ENCODE measurements at places on chromosomes 7 and 10.

- no peak for DNase-seq
These were observed 31.7 kb downstream of the PODXL start for GRCh38 chr7:131524703-131525102.

DNA sequence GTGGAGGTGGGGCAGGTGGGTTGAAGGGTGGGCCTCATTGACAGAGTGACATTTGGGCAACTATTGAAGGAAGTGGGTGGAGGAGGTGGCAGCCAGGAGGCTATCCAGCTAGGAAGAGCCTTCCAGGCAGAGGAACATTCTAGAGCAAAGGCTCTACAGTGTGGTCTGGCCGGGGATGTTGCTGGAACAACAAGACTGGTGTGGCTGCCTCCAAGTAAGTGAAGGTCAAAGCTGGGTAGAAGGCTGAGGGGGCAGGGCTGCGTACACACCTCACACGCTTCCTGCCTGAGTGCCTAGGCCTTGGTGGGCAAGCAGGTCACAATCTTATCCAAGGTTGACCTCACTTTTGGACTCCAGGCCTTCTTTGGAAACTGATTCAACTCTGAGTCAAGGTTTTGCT, 6.6 kb downstream of the CPA1 start:
- DNase-seq, result no peak

DNA sequence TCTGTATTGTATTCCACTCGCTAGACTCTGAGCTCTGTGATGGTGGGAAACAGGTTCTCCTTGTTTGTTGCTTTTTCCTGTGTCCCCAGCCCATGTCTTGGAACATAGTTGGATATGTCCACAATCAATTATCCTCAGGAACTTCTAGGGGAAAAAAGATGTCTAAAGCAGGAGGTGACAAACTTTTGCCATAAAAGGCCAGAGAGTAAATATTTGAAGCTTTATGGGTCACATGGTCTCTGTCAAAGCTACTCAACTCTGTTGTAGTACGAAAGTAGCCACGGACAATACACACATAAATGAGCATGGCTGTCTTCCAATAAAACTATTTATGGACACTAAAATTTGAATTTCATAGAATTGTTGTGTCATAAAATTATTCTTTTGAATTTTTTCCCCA, 220.5 kb downstream of the CHCHD3 start:
- no peak for DNase-seq

- DNase-seq, result no peak
These were observed 48.8 kb upstream of the PSAP start for GRCh38 chr10:71899665-71900412.

DNA sequence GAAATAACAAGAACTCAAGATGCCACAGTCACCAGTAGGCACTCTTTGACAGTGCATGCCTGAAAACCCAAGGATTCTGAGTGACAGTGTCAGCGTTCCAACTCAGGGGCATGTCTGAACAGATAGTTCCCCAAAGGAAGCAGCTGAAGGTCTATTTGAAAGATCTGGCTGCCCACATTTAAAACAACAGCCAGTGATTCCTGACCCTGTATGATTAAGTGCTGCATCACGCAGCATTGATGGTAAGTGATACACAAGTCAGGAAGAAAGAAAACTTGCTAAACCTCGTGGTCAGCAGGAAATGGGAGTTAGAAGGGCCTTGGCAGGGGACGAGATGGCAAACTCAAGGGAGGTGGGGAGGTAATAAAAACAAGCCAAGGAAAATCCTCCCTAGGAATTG, 1013.1 kb downstream of the TYW1 start:
- DNase-seq, result no peak

DNA sequence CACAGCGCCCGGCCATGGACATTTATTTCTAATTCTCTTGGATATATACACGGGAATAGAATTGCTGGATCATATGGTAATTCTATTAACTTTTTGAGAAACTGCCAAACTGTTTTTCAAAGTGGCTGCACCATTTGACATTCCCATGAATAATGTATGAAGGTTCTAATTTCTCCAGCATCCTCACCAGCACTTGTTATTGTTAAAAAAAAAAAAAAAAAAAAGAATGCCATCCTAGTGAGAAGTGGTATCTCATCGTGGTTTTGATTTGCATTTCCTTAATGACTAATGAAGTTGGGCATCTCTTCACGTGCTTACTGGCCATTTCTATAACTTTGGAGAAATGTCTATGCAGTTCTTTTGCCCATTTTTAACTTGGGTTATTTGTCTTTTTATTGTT, 13.5 kb downstream of the CNNM2 start:
- no peak for DNase-seq

DNA sequence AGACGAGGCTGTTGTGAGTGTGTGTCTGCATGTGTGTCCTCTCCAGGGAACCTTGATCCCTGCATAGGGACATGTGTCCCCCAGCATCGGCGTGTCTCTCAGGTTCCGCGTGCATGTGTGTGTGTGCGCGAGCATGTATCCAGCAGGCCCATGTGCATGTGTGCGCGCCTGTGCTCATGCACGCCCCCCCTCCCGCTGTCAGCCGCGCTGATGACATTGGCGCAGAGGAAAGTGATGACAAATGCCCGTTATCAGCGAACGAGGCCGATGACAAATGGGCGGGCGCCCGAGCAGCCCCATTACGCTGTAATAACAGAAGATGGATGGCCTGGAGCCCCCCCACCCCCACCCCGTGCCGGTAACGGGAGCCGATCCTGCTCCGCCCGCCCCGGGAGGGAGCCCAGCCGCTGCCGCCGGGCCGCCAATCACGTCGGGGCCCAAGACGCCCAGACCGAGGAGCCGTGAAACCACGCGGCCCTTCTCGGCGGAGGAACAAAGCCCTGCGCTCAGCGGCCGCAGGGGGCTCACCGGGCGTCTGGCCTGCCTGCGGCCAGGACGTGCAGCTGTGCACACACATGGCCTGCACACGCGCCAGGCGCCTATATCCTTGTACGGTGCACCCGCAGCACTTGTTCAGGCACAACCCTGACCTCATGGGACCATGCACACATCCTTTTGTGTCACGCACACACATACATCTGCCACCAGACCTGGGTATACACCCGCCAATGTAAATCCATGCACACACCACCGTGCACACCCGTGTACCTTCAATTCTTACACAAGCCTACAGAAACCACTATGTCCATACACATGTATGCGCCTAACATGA, 21.5 kb downstream of the POLL start:
- no peak for DNase-seq

- no peak for DNase-seq
These were observed 16.4 kb downstream of the ARL4A start for GRCh38 chr7:12703881-12704280.

GRCh38 chr7:79227044-79227443, 226.4 kb downstream of the MAGI2 start:
- DNase-seq, result no peak

DNA sequence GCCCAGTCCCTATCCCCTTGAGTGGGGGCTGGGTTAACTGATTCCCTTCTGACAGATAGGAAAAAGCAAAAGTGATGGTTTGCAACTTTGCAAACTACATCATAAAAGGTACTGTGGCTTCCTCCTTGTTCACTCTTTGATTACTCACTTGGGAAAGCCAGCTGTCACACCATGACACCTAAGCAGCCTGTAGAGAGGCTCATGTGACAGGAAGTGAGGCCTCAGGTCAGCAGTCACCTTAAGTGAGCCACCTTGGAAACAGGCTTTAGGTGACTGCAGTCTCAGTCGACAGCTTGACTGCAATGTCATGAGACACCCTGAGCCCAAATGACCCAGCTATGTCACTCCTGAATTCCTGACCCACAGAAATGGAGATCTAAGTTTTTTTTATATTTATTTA, 4.3 kb upstream of the CHCHD2 start:
- no peak for DNase-seq

- no peak for DNase-seq
These were observed 425.8 kb upstream of the STEAP1 start for GRCh38 chr7:89728481-89728880.

DNA sequence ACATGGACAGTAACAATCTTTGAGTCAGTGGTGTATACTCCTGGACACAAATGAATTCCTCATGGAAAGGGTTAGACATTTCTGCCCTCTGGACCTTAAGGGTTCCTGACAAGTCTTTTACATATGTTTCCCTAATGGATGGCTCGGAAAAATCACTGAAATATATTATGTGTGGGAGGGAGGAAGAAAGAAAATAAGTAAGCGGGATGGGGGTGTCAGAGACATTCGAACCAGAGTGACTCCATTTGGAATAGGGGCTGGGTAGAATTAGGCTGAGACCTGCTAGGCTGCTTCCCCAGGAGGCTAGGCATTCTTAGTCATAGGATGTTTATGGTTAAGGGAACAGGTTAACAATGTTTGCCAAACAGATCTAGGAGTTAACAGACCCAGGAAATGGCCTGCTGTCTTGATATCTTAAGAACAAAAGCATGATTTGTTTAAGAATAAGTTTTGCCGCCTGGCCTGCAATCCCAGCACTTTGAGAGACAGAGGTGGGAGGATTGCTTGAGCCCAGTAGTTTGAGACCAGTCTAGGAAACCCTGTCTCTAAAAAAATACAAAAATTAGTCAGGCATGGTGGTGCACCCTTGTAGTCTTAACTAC, 1241.7 kb downstream of the TYW1 start:
- no peak for DNase-seq

GRCh38 chr10:108049668-108050067, 885.2 kb upstream of the SORCS1 start:
- no peak for DNase-seq

DNA sequence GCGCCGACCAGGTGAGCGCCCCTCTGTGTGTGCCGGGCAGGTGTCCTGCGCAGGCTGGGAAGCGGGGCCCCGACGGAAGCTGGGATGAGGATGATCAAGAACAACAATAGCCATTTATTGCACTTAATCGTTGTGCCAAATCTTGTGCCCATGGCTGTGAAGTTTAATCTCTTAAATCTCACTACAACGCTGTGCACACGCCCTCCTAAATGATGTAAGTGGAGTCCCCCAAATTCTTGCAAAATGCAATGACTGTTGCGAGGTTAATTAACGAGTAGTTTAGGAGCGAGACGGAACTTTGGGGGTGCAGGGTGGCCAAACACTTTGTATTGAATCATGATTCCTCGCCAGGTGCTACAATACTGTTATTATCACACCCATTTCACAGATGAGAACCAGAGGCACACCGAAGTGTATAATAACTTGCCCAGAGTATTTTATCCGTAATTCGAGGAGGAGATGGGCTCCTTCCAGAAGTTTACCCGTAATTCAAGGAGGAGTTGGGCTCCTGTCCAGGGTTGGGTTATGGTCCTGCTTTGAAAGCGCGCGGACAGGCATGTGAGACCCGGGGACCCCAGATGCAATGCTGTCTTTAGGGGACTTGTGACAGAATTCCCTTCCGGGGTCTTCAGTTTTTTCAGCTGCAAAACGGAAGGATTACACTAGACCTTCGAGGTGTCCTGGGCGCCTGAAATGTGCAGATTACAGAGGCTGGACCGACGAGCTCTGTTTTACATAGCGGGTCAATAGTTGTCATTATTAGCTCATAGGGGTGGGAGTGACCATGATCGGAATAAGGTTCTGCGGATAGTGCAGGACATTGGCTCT, 1.0 kb downstream of the FFAR4 start:
- DNase-seq, result no peak

DNA sequence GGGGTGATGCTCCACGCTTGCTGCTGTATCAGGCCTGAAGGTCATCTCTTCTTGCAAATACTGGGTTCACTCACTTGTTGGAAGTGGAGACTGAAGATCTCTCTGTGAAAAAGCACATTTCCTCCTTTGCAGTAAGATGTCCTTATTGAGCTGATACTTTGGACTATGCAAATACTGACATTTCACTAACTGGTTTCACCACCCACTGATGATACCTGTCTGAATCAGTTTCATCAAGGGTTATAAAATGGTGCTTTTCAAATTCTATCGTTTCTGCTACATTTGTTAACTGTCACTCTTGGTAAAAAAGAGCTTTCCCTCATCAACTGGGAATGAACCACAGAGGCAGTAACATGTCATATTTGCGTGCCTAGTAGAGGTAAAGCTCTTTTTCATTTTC, 35.5 kb downstream of the RAB19 start:
- DNase-seq, result no peak

GRCh38 chr10:90816466-90816865, 41.4 kb downstream of the HTR7 start:
- no peak for DNase-seq

- DNase-seq, result no peak
These were observed 155.1 kb downstream of the LYZL1 start for GRCh38 chr10:29443745-29444523.

DNA sequence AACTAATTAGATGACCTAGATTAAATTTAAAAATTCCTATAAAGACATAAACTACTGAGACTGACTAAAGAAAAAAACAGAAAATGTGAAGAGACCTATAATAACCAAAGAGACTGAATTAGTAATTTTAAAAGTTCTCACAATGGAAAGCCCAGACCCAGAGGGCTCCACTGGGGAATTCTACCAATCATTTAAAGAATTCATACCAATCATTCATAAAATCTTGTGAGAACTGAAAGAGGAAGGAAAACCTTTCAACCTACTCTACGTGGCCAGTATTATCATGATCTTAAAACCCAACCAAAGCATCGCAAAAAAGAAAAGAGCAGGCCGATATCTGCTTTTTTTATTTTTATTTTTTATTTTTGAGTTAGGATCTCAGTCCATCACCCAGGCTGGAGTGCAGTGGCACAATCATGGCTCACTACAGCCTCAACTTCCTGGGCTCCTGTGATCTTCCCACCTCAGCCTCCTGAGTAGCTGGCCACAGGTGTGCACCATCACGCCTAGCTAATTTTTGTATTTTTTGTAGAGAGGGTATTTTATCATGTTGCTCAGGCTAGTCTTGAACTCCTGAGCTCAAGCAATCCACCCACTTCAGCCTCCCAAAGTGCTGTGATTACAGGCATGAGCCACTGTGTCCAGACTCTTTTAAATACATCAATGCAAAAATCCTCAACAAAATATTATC, 48.6 kb downstream of the DGKI start:
- no peak for DNase-seq

DNA sequence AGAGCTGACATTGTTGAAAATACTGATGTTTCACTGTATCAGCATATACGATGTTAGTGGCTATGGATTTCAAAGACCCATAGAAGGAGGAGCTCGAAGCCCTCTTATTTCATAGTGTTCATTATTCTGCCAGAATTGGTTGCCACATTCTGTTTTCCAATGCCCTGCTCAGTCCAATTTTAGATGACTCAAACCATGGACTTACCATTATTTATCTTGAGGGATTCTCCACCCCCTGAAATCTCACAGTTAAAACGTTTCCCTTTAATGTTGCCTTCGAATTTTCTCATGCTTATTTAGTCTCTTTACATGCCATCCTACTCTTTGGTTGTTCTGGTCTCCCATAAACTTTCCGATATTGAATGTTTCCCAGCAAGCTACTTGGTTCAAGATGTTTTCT, 264.5 kb downstream of the HDAC9 start:
- DNase-seq, result no peak

DNA sequence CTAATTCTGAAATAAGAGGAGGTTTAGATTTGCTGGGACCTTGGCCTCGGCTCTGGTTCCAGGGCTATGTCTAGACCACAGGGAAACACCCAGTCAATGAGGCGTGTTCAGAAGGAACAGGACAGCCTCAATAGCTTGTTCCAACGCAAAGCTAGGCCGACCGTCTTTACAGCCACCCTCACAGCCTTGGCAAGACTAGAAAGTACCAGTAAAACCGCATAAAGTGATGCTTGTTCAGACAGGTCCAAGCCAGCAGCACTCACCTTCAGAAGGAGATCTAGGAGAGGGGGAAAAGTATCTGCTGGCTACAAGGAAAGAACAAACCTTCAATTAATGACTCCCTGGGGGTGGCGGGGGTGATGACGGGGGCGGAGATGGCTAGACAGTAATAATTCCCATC, 50.1 kb upstream of the LMTK2 start:
- no peak for DNase-seq

- DNase-seq, result no peak
These were observed 148.8 kb downstream of the NOC3L start for GRCh38 chr10:94213980-94214379.

All from effector CD4-positive, alpha-beta T cell (primary cell).